ENCODE measurements at places on chromosomes 4 and X. TPM values are rescaled to one million over a fixed set of nuclear protein-coding genes. Genes with fewer than 3 reads are reported as not detected.

Gene TBX22
- total RNA-seq, result not detected

Gene NDST4
- total RNA-seq, result 0.08 TPM

Gene CHM
- 29.4 TPM for total RNA-seq

Gene OGT
- total RNA-seq, result 98.0 TPM

Gene SFRP2
- not detected for total RNA-seq

Gene RNF212
- total RNA-seq, result not detected

Gene MAB21L2
- total RNA-seq, result not detected

Gene TRPC3
- not detected for total RNA-seq

Gene TRIM61
- not detected for total RNA-seq

Gene IDUA
- 6.1 TPM for total RNA-seq

Gene UGT2B10
- not detected for total RNA-seq

Gene P2RY4
- total RNA-seq, result not detected

All from SK-MEL-5 (cell line).